Fibroblast of villous mesenchyme (primary cell): ENCODE measurements at places on chromosomes 16 and 17.

DNA sequence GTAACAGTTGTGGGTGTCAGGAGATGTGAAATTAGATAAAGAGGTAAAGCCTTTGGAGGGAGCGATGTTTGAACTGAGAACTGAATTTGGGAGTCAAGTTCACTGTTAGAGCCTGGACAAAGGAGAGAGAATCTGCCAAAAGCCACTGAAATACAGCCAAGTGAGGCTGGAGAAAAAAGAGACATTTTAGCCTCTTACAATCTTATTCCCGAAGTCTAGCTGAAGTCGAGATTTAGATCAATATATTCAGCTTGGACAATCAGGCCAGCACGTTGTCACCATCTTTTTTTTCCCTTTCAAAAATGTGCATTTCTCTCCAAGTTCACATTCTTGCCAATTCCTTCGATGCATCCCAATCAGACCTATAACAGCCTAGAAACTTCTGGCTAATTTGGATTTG, 312.2 kb downstream of the RBFOX1 start:
- DNase-seq: no peak

DNA sequence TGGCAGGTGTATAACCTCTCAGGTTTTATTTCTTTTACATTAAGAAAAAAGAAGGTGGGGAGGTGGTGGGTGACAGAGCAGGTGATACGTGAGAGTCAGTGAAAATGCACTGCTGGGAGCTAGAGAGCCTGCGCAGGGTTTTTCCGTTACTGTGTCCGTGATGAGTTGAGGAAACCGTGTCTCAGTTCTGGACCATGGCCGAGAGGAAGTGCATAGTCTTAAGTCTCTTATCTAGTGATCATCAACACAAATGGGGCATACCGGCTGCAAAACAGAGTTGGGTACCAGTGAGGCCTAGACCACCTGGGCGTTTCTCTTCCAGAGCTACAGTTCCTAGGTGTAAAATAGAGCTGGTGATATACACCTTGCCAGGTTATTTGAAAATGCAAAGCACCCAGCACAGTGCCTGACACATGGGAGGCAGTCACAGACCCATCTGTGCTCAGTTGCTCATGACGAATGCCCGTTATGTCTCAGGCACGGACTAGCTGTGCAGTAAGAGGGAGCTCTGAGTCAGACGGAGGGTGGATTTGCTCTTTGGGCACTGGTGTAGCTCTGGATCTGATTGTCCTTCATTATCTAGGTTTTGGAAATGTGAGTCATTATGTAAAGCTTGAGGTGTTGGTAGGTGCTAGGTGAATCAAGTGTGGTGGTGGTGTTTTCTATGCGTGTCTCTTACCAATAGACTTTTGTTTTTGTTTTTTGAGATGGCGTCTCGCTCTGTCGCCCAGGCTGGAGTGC, 60.9 kb downstream of the RPTOR start:
- peak; percentile 66 for DNase-seq

DNA sequence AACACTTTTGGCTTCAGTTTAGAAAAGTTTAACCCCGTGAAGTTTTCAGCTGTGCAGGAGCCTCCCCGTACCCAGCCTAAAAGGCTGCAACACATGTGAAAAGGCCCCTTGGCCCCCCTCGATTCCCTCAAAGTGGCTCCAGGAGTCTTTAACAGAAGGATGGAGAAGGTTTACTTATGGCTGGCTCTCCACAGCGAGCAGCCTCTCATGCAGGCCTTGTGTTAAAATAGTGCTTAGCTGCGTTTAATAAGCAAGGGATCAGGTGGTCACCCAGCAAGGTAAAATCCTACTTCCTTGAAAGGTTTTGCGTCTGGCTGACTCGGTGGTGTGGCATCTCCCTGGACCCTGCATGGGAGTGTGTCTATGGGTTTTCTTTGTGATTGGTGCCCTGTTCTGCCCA, 8.4 kb upstream of the CYLD start:
- DNase-seq: no peak

DNA sequence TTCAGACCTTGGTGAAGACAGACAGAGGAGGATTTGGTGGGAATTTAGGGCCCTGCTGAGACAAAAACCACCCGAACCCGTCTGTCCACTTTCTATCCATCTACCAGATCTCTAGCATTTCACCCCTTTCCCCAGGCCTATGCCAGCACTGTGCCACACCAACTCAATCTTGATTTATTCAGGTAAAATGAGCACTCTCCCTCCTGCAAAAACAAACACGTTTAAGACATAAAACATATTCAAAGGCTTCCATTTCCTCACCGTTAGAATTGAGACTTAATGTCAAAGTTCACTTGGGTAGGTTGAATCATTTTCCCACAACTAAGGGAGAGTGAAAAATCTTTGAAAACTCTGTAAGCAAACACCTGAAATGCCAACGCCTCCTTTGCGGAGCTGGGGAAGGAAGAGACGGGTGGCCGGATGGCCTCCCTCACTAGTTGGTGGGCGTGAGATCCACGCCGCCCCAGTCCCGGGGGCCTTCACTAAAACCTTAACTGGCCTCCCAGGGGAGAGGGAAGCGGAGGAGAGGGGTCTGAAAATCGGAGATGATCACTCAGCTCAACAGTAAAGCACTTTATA, 862 bp downstream of the DCAKD start:
- peak; percentile 31 for DNase-seq

- peak; percentile 75 for DNase-seq
These were observed at the start of gene MGAT5B for GRCh38 chr17:76868176-76868668. Gene MGAT5B (plus strand): TSS chr17:76868404. CDS start chr17:76869030, 626 bp downstream.

- no peak for DNase-seq
These were observed 66.1 kb downstream of the RAB11FIP4 start for GRCh38 chr17:31457391-31458234.

GRCh38 chr16:84054271-84054670, 11.7 kb upstream of the SLC38A8 start:
- DNase-seq: no peak

GRCh38 chr16:84967828-84968227, 43.5 kb downstream of the ZDHHC7 start:
- peak; percentile 87 for DNase-seq

GRCh38 chr17:48055531-48056245, 7.5 kb downstream of the NFE2L1 start:
- DNase-seq: peak; percentile 94
